NCI-H2029 (cell line): ENCODE measurements at places on chromosomes 2 and 18.

DNA sequence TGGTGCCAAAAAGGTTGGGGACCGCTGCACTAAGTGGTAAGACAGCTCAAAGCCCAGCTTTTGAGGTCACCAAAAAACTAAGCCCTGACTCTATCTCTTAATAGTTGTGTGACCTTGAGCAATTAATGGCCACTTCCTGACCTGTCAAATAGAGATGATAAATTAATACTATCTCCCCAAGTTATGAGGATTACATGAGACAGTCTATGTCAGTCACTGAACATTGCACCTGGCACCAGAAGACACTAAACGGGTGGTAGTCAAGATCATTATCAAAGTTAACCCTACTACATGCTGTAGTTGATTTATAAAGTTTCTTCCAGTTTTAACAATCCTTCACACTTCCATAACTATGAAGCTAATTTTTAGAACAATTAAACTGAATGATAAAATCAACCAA is 36.5 kb downstream of the STPG4 start:
- no peak for DNase-seq

DNA sequence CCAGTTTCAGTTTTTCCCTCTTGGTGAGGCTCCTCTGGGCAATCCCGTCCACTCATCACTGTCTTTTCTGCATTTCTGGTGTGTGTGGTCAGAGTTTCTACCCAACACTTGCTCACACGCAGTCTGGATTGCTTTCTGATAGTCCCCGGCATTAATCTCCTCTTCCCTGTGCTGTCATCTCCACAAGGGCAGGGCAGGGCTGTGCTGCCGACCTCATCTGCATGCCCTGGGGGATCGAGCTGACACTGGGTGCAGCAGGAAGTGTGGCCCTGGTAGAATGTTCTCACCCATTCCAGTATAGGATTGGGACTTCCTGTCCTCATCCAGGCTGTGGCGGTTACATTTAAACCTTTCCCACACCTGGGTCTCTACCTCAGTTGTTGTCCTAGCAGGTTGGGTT is 80.0 kb upstream of the FAM136A start:
- DNase-seq, result no peak

DNA sequence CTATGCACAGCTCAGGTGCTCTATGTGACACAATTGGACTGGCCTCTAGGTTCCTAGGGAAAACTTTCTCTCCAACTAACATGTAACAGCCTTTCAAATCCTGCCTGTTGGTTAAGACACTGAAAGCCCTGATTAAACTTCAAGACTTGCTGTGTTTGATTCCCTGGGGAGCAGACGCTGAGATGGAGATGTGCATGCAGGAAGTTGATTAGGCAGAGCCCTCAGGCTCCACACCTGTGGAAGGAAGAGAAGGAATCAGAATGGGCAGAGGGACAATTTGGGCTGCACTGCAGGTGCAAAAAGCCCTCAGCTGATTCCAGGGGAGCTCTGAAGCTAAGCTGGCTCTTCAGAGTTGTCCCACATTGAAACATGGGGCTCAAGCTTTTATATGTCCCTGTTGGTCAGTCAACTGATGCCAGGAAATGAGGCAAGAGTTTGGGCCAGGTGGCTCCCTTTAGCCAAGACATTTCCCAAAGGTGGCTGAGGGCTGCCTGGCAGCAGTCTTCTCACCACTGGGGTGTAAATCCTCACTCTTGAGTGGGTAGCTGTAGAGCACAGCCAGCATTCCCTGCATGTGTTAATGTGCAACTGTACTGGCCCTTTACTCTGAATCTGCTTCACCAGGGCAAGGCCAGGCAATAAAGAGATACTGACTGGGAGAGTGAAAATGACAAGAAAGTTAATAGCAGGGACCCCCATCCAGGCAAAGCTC is 199.5 kb upstream of the DDX18 start:
- DNase-seq, result no peak

DNA sequence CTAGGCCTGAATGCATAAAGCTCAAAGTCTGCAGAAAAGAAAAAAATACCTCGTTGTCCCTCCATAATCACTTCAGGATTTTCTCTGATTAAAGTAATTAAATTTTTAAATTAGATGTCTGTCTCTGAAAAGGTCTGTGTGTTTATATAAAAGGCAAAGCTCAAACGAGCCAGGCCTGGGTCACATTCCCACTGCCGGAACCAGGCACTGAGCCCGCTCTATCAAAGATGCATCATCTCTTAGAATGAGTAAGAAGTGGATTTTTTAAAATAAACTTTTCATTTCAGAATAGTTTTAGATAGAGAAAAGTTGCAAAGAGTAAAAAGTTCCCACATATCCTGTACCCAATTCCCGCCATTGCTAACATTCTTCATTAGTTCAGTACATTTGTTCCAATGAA is 202.1 kb upstream of the KYNU start:
- no peak for DNase-seq

DNA sequence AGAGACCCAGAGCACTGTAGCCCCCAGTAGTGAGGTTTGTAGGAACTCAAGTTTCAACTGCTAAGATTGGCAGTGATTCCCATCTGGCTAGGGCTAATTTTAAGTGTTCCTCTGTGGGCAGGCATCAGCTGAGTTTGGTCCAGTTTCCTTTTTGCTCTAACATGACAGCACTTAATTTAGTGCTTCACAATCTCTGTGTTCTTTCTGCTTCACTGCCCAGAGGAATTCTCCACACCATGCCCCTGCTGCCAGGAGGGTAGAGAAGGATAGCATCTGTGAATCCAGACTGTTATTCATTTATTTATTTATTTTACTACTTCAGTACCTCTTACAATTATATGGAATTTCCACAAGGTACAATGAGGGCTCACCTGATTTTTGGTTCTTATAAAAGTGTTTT is 549.9 kb upstream of the FSIP2 start:
- no peak for DNase-seq
